Fibroblast of villous mesenchyme (primary cell): ENCODE measurements at places on chromosomes 2 and 18. TPM values are rescaled to one million over a fixed set of nuclear protein-coding genes. Genes with fewer than 3 reads are reported as not detected.

GRCh38 chr2:159275111-159275510, 11.4 kb downstream of the WDSUB1 start:
- no peak for DNase-seq

- no peak for DNase-seq
Measured at GRCh38 chr2:162254236-162254871, 11.1 kb upstream of the FAP start.

Gene VWC2L
- total RNA-seq: under 0.01 TPM in 1 of 2 replicates, not detected in the other

GRCh38 chr18:55387139-55387984, 200.6 kb downstream of the TCF4 start:
- DNase-seq: no peak

Gene CCDC68
- total RNA-seq: 3.5 and 9.1 TPM in 2 replicates
